ENCODE measurements at places on chromosomes 5 and 9. TPM values are rescaled to one million over a fixed set of nuclear protein-coding genes. Genes with fewer than 3 reads are reported as not detected.

DNA sequence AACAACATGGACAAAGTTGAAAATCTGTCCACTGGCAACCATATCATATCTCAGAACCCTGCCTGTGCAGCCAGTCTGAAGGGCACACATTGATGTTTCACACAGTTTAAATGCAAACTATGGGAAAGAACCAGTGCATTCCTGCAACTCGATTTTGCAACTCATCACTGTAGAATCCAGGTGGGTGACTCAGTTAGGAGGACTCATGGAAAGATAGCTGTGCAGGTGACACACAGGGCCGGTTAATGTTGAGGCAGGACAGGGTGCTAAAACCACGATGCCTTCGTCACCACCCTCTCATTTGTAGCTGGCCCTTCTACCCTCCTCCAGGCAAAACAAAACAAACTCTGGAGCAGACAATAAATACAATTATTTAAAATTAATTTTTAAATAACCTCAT is 62.8 kb downstream of the TLE1 start:
- DNase-seq, result no peak

DNA sequence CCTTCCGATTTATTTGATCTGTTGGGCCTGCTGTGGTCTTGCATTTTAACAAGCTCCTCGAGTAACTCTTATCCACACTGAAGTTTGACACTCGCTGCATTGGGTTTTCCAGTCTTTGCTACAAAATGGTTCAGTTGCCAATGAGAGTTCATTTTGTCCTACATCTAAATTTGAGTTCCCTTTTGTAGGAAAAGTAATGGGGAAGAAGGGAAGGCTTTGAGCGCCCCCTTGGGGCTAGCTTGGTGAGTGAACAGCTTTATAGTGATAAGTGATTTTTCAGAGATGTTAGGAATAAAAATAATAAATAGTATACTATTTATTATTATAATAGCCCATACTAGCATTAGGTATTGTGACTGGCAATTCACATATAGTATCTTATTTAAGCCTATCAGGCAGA is 89.9 kb upstream of the GNAQ start:
- no peak for DNase-seq

- no peak for DNase-seq
Measured at GRCh38 chr9:131138676-131139075, 13.3 kb downstream of the NUP214 start.

- DNase-seq, result no peak
Measured at GRCh38 chr5:39169081-39169480, 50.3 kb downstream of the FYB1 start.

DNA sequence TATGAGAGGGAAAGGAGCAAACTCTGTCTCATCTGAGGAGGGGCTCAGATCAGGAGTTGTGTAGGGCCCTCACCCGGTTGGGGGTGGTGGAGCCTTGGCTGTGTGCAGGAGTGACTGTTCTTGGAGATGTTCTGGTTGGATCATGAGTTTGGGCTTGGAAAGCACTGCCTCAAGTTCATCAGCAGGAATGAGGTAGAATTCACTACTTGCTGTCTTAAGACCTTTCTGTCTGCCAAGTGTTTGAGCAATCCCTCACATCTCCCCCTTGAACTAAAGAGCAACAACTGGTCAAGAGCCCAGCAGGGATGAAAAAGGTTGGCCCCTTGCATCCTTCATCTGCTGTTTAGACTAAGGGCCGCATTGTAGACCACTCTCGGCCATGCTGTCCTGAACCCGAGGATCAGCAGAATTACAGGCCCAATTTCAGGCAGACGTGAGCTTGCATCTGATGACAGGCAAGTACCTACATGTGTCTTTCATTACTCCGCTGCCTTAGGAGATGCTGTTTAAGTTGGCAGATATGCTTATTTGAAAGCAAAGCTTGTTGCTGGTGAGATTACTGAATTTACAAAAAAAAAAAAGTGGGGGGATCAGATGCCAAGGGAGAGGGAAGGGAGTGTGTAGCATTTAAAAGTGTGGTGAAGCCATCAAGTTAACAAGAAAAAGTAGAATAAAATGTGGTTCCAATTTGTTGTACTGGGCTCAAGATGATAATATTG is 36.4 kb downstream of the PIK3R1 start:
- DNase-seq, result no peak

GRCh38 chr9:91945277-91946085 is 4.5 kb downstream of the ROR2 start:
- DNase-seq, result peak; percentile 61

GRCh38 chr9:78011049-78011448 is 20.6 kb downstream of the GNAQ start:
- DNase-seq, result no peak

DNA sequence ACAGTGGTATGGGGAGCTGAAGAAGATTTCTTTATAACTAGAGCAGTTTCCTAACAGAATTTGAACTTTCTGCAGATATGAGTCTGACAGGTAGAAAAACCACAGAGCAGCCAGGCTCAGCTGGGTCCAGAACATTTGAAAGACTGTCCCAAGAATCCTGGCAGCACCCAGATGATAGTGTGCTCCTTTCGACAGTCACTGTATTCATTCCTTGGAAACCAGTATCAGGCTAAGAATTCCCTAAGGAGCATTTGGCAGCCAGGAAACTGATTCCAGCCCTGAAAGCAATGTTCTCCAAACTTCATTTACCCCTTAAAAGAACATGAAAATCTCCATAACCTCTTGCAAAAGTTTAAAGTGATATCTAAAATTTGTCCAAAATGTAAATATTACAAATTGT is 123.0 kb upstream of the MTAP start:
- DNase-seq, result no peak

DNA sequence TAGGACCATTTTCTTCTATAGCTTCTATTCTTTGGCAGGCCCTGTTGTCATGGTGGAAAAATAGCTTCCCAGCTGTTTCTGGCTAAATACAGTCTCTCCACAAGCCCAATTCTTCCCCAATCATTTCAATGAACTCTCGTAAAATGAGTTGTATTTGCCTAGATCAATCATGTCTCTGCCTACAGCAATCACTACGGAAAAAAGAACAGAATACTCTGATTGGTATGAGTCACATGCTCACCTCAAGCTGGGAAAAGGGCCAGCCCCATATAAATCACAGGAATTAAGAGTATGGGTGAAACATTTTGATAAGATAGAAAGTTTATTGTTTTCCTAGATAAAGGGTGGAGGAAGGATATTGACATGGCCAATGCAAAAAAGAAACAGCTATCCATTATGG is 711.4 kb downstream of the EFNA5 start:
- DNase-seq, result no peak

GRCh38 chr5:111099058-111099778 is 7.1 kb downstream of the WDR36 start:
- no peak for DNase-seq

DNA sequence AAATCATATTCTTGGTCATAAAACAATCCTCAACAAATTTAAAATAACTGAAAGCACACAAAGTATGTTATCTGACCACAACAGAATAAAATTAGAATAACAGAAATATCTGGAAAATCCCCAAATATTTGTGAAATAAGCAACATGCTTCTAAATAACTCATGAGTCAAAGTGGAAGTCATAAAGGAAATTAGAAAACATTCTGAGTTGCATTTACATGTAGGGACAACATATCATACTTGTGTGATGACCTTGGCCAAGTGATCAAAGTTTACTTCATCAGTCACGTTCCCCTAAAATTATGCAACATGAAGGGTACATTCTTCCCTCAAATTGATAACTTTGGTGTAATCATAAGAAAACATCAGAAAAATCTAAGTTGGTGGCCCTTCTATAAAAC is 64.7 kb downstream of the CSF2 start:
- no peak for DNase-seq

DNA sequence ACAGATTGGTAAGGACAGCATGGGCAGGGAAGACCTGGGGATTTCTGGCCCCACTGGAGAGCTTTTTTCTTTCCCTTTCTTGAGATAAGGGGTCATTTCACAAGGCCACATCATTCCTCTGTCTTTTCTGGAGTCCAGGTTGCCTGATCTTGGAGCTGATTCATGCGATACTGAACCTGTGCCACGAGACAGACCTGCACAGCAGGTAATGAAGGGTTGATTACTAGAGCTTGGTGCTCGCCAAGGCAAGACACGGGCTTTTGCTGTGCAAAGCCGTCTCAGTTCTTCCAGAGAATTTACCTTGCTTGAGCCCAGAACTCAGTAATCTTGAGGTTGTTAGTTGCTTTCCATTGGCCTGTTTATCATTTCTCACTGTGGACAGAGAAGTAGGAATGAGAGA is 39.2 kb downstream of the NUP188 start:
- no peak for DNase-seq

DNA sequence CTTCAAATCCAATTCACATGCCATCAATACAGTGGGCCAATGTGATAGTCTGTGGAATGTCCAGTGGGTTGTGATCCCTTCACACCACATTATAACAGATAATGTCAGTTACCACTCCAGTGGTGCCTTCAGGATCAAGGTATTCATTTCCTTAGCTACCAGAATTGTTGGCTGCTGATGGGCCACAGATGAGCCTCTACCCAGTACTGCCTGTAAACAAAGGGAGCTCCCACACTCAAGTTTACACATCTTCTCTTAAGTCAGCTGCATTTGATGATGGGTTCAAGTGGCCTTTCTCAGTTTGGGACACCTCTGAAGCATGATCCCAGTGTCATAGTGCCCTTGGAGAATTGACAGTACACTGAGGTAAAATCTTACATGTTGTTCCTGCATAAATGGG is 477.0 kb upstream of the CD180 start:
- no peak for DNase-seq

GRCh38 chr5:32572778-32573480 is 12.4 kb upstream of the SUB1 start:
- no peak for DNase-seq

- no peak for DNase-seq
Measured at GRCh38 chr5:14962604-14963003, 91.0 kb upstream of the ANKH start.

- DNase-seq, result no peak
Measured at GRCh38 chr5:133706506-133707430, 94.4 kb upstream of the FSTL4 start.

DNA sequence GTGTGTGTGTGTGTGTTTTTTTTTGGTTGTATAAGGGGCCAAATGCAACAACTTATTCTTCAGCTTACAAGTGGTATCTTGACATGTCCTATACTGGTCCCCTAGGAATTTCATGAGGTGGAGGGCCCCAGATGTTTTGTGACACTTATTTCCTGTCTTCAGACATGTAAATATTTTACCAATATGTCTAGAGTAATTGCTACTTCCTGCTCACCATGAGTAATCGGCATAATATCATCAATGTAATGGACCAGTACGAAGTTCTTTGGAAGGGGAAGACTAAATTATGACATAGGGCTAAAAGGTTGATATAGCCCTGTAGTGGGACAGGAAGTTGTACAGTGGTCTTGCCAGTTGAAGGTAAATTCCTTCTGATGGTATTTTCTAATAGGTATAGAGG is 3.7 kb upstream of the OTULIN start:
- DNase-seq, result no peak

GRCh38 chr9:114346146-114346545 is 16.5 kb downstream of the ORM2 start:
- DNase-seq, result no peak

DNA sequence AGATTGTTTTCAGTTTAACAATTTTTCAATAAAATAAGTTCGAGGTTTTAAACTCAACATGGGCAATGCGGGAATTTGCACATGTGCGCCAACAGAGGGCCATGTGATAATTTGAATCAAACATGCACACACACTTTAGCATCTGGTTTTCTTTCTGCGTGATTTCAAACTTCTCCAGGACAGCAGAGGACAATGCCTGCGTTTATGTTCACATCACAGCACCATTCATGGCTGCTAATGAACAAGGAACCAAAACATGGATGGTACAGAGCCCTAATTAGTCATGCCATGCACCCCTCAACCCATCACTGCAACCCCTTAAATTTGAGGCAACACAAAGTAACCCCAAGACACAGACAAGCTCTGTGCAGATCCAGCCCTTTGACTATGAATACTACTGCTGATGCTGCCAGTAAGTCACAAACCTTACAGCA is 2.8 kb downstream of the SHC3 start:
- DNase-seq, result no peak

DNA sequence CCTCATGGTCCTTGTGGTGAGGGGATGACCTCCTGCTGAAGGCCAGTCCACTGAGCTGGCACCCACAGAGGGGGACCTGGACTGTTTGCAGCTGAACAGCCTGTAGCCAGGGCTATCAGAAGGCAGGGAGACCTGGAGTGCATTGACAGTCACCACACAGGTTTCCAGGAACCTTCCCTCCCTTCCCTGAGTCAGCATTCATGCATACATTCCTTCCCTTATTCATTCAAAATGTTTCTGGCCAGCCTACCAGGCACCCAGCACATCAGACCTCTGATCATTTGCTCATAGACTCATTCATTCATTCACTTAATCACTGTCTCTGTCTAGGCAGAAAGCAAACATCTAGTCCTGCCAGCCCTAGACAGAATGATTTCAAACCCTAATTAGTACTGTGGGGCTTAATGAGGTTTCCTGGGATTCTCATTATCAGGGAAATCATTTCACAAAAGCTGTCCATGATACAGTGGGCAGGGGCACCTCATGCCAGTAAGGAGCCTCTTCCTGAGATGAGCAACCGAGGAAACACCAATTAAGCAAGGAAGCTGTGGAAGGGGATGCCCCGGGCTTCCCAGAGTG is 110.1 kb upstream of the PPP1R26 start:
- no peak for DNase-seq

DNA sequence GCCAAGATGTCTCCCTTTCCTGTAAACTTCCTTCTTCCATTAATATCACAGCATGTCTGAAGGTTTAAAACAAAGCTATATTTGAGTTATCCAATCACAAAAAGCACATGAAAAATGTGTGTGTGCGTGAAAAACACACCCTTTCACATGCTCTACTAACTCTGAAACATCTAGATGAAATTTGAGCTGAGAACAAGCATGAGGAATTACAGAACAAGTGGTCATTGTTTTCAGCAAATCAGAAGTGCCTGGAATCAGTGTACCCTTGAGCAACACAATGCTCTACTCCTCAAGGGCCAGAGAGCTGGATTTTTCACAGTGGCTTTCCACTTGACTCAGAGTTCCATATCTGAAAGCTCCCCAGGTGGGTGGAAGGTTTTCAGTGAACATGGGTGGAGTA is 255.9 kb downstream of the PSAT1 start:
- no peak for DNase-seq

- no peak for DNase-seq
Measured at GRCh38 chr5:9559965-9560364, 14.1 kb upstream of the SEMA5A start.

IL7R gene
- 9.9 TPM for polyA plus RNA-seq

LTC4S gene
- 2.9 TPM for polyA plus RNA-seq

MYMK gene
- 0.13 TPM for polyA plus RNA-seq

LHFPL2 gene
- polyA plus RNA-seq, result 40.7 TPM

IL9 gene
- not detected for polyA plus RNA-seq

ANGPTL2 gene
- 15.5 TPM for polyA plus RNA-seq

HAPLN1 gene
- 5.0 TPM for polyA plus RNA-seq

TLR4 gene
- 6.2 TPM for polyA plus RNA-seq

FLT4 gene
- 10.2 TPM for polyA plus RNA-seq
